ENCODE measurements at places on chromosomes 4 and X.

DNA sequence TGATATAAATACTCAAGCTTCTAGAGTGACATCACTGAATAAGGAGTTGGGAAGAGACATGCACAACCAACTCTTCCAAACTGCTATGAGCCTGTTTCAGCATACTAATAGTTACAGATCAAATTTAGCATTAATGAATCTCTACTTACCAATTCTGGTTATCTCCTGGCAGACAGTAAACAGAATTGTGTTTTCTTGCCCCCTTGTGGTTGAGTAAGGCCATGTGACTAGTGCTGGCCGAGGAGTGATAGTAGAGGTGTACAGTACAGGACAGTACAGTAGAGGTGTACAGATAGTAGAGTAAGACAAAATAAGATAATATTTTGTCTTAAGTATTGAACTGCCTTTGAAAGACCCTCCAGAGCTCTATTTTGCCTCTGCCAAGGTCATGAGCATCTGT, 681.4 kb downstream of the GABRG1 start:
- no peak for DNase-seq

DNA sequence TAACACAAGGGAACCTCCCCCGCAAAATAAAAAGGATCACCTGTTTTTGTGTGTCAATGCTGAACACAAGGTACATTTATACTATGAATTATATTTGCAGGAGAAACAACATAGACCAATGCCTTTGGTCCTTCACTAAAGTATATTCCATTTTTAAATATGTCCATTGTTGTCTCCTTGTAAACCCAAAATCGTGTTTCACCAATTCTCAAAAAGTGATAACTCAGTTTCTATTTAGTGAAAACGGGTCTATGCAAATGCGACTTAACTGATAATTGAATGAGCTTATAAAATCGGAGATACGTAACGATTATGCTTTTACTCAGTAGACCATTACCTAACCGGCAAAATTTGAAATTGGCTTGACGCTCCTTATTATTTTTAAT, 2.1 kb downstream of the BRWD3 start:
- no peak for DNase-seq

- no peak for DNase-seq
These were observed 149.1 kb upstream of the ARHGEF9 start for GRCh38 chrX:63934160-63934559.

GRCh38 chr4:7186031-7186430, 6.3 kb upstream of the SORCS2 start:
- DNase-seq = peak; percentile 64

- no peak for DNase-seq
These were observed 171.8 kb upstream of the CLNK start for GRCh38 chr4:10856271-10856782.

GRCh38 chr4:82623121-82623683, 61.4 kb upstream of the TMEM150C start:
- no peak for DNase-seq

DNA sequence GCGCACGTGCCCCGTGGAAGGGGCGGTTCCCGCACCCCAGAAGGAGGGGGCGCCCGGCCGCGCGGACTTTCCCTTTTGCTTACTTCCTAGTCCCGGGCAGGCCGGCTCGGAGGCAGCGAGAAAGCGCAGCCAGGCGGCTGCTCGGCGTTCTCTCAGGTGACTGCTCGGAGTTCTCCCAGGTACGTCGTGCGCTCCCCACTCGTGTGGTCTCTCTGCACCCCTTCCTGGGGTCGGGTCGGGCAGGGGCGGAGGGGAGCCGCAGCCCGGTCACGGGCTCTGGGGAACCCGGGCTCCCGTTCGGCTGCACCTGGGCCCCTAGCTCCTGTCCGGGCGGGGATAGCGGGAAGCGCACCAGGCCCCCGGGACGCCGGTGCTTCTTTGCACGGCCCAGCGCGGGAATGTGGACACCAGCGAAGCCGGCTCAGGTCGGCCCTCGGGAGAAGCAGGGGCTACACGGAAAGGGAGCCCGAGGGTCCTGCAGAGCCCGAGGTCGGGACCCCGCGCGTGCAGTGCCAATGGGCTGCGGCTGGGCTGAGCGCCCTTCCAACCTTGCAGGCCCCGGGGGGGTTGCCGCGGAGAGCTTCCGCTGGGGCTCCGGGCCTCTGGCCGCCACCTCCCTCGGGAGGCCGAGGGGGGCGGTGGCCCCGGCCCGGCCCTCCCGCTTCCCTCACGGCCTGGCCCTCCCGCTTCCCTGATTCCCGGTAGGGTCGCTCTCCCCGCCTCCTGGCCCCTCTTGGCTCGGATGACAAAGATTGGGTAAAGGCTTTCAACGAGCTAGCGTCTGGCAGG, at the start of gene TLR2:
Gene TLR2, plus strand, starts transcription at position 99 of the 789 bp plus-strand sequence. CDS start 18,628 bp downstream, outside the sequence.
- peak; percentile 75 for DNase-seq

GRCh38 chr4:17189759-17190158, 291.3 kb upstream of the LDB2 start:
- no peak for DNase-seq

- DNase-seq = no peak
These were observed 282.1 kb downstream of the BCOR start for GRCh38 chrX:39815631-39816030.

- DNase-seq = no peak
These were observed 767 bp upstream of the SMIM20 start for GRCh38 chr4:25913056-25913850.

GRCh38 chr4:187576751-187577150, 418.8 kb upstream of the ZFP42 start:
- no peak for DNase-seq

- DNase-seq = no peak
These were observed 1814.9 kb downstream of the STIM2 start for GRCh38 chr4:28675582-28675981.

DNA sequence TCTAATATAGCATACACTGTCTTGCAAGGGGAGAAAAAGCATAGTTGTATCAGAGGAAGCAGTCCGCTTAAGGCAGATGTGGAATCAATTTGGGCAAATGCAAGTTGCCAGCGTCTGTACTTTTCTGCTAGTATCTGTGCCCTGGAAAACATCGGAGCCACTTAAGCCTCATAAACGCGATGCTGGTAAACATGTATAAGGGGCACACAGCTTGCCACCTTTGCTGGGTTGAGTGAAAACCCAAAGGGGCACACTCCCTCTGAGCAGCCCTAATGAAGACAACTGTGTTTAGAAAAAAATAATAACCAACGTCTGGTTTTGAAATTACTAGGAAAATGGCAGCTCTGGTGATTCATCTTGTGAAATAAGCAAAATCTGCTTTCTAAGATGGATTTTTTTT, 24.3 kb downstream of the SMIM20 start:
- no peak for DNase-seq

DNA sequence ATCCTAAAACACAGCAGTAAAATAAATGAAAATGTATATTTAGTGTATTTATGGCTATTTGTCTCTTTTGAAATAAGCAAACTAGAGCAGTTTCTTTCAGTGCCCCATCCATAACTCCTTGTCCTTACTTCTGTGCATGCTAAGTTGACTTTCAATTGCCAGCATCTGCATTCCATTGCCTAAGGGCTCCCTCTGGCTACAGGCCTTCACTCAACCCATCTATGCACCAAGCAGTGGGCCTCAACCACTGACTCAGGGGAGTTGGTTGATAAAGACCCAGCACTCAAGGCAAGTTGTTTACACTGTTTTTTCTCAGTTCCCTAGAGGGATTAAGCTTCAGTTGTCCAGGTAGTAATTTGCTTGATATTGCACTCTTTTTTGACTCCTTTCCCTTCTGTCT, 265.7 kb downstream of the IQCM start:
- no peak for DNase-seq

DNA sequence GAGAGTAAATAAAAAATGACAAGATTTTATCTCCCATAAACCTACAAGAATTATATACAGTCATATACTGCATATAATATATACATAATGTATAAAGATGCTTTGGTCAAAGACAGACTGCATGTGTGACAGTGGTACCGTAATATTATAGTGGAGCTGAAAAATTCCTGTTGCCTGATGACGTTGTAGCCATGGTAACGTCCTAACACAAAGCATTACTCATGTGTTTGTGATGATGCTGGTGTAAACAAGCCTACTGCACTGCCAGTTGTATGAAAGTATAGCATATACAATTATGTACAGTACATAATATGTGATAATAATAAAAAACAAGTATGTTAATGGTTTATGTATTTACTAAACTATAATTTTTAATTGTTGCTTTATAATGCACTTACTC, 245.2 kb upstream of the CENPE start:
- DNase-seq = no peak

GRCh38 chr4:74632634-74633033, 161.7 kb downstream of the BTC start:
- DNase-seq = no peak

DNA sequence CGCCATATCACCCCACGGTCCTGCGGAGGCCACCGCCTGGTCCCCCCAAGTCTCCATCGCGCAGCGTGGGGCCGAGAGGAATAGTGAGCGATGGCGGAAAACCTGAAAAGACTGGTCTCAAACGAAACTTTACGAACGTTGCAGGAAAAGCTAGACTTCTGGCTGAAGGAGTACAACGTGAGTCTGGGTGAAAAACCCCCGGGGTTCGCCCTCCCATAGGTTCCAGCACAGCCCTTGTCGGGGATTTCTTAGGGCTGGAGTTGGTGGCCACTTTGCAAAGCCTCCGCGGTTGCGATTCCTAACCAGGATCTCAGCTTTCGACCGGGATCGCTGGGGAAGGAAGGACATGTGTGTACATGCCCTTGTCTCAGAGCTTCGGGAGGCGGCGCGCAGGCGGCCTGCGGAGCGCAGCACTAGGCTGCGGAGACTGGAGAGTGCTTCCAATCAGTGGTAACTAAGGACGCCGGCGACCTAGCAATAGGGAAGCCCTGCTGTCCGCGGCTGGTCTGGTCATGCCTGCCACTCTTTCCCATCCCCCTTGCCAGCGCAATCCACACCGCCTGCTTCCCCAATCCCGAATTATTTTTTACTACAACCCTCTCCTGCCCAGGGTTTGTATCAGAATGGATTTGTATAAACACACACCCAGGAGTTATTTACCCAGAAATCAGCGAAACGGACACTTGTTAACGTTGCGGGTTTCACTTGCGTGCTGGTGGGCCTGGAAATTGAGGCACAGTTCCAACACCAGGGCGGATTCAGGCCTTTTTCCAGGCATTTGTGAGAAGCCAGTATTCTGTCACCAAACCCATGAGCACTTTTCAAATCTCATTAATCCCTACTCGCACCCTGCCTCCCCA, 741 bp downstream of the SPATA18 start:
- DNase-seq = peak; percentile 76

Data from left forelimb (tissue), 1 donor.